ENCODE measurements at places on chromosomes 1 and 21. TPM values are rescaled to one million over a fixed set of nuclear protein-coding genes. Genes with fewer than 3 reads are reported as not detected.

The DIO1 gene
- not detected for total RNA-seq

The FCN3 gene
- total RNA-seq = not detected

The UTS2 gene
- total RNA-seq = not detected

The VCAM1 gene
- 2.1 TPM for total RNA-seq

- no peaks in the 10 kb centered on the region for H3K27me3 ChIP-seq
- no peaks in the 10 kb centered on the region for H3K4me1 ChIP-seq
- H3K4me3 ChIP-seq = no peak overlapping the region
- H3K27ac ChIP-seq = no peak overlapping the region
- no peak for DNase-seq
- no peaks in the 10 kb centered on the region for H3K36me3 ChIP-seq
These were observed 122.3 kb upstream of the TMPRSS2 start for GRCh38 chr21:41630249-41630648.

DNA sequence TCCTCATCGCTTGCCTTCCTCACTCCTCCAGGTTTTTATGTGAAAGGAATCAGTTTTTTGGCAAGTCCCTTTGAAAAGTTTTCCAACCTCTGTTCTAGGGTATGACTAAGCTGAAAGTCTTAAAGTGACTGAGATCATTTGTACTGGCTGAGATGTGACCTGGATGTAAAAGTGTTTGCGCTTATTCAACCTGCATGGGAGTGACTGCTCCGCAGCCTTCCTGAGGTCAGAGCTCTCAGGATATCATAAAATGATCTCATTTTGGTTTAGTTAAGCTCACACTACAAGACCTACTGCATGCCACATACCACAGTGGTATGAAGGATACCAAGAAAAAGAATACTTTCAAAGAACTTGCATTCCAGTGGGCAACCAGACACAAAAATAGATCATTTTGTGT lies 29.8 kb upstream of the TADA1 start:
- H3K27ac ChIP-seq = no peak overlapping the region
- no peak for DNase-seq
- H3K4me1 ChIP-seq = no peaks in the 10 kb centered on the region

DNA sequence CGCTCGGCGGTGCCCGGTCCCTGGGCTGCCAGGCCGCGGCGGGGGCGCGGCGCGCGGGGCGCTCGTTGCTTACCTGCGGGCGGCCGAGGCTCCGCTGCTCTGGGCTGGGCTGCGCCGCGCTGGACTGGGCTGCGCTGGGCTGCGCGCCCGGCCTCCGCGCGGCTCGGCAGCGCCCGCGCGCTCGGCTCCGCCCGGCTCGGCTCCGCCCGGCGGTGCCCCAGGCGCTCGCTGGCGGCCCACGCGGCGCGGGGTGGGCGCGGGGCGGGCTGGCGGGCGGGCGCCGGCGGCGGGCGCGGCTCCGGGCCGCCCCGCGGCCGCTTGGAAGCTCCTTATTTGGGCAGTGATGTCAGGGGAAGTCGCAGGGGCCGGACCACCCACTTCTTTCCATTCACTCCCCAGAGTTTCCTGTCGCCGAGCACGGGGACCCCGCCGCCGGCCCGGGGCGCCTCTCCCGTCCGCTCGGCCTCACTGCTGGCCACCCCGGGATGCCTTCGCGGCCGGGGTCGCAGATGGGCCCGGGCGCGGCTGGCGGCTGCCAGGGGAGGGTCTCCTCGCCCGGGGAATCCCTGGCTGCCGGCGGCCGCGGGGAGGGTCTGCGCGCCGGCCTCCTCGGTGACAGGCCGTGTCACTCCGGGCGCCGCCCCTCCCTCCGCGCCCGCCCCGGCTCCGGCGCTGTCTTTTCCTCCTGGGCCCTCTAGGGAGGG lies 177.7 kb upstream of the EDN2 start:
- DNase-seq = peak; percentile 84
- peaks cover 7% of the 10 kb centered on the region for H3K4me1 ChIP-seq
- H3K4me3 ChIP-seq = peak overlapping the region; percentile 92
- H3K36me3 ChIP-seq = no peaks in the 10 kb centered on the region
- H3K27ac ChIP-seq = no peak overlapping the region

GRCh38 chr1:228937851-228938536 lies 202.7 kb downstream of the RHOU start:
- H3K27me3 ChIP-seq = no peaks in the 10 kb centered on the region
- peak; percentile 32 for DNase-seq
- H3K27ac ChIP-seq = no peak overlapping the region
- H3K4me3 ChIP-seq = no peak overlapping the region

- H3K27me3 ChIP-seq = peaks cover 11% of the 10 kb centered on the region
- no peak for DNase-seq
- no peaks in the 10 kb centered on the region for H3K36me3 ChIP-seq
- H3K4me1 ChIP-seq = peaks cover 25% of the 10 kb centered on the region
- H3K27ac ChIP-seq = no peak overlapping the region
- no peak overlapping the region for H3K4me3 ChIP-seq
These were observed 37.8 kb downstream of the LRRN2 start for GRCh38 chr1:204647805-204648153.

Data from neural progenitor cell (in vitro differentiated cells).